Mammary epithelial cell (primary cell): ENCODE measurements at places on chromosomes 12 and 14.

DNA sequence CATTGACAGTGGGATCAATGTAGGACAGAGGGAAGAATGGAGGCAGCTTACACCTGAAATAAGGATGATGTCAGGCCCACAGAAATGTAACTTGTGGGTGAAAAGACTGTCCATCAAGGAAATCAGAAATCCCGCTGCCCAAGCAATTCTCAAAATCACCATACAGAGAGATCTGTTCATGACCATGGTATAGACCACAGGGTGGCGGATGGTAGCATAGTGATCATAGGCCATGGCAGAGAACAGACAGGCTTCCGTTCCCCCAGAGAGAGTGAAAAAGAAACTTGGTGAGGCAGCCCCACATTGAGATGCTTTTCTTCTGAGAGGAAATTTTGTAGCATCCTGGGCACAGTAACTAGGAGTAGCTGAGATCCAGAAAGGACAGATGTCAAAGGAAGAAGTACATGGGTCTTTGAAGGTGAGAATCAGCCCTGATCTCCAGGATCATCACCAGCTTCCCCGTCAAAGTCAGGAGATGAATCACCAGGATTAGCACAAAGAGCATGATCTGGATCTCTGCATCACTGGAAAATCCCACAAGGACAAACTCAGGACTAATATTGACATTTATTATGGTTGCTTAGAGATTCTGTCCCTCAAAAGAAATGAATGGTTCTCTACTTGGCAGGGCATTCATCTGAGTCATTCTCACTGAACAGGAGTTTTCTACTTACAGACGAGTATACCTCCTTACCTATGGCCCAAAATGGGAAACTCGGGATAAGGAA is 5.5 kb upstream of the ZNF641 start:
- DNase-seq, result peak; percentile 84

- no peak for DNase-seq
These were observed 163.6 kb downstream of the BRMS1L start for GRCh38 chr14:35989736-35990135.

GRCh38 chr12:116171549-116171948 is 105.9 kb downstream of the MED13L start:
- DNase-seq, result peak; percentile 35

DNA sequence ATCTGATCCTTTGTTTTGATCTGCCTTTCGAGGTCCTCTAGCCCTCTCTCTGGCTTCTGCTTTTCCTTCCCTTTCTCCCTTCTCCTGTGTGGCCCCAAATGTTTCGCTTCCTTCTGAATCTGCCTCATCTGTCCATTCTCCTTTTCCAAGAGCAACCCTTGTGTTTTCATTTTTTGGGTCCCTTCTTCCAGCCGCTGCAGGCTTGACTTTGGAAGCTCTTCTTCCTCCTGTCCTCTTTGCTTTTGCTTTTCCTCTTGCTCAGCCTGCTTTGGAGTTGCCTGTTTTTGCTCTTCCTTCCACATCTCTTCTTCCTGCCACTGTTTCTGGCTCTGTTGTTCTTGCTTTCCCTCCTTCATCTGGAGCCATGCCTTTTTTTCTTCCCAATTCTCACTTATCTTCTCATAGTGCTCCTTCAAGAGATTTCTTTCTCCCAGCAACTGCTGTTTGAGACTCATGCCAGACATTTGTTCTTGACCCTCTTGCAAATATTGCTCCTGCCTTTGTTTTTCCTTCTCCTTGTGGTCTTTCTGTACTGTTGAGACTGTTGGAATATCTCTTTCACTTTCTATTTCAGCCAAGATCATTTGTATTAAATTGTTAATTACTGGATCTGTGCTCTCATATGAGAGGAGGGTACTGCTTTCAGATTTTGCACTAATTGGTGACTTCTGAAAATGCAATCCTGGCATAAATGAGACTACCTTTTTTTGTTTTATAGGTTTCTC is 42.4 kb downstream of the FAM186A start:
- no peak for DNase-seq

GRCh38 chr12:114744691-114745090 is 60.7 kb upstream of the TBX3 start:
- no peak for DNase-seq

DNA sequence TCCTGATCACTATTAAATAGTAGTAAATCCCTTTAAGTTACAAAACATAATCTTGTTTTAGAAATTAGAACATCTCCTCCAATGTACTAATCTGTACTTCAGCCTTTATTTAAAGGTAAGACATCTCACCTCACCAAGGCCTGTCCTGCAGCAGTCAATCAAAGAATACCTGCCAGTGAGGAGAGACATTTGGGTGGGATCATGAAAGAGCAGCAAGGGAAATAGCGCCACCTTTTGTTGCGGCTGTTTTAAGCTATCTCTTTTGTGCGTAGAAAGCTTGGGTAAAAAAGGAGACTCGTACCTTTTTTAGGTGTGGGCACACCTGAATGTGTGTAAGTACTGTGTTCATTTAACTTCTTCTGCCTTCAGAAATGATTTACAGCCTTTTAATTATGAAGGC is 117.8 kb upstream of the TMTC1 start:
- no peak for DNase-seq
